CD4-positive, CD25-positive, alpha-beta regulatory T cell (primary cell): ENCODE measurements at places on chromosomes 2 and 18.

DNA sequence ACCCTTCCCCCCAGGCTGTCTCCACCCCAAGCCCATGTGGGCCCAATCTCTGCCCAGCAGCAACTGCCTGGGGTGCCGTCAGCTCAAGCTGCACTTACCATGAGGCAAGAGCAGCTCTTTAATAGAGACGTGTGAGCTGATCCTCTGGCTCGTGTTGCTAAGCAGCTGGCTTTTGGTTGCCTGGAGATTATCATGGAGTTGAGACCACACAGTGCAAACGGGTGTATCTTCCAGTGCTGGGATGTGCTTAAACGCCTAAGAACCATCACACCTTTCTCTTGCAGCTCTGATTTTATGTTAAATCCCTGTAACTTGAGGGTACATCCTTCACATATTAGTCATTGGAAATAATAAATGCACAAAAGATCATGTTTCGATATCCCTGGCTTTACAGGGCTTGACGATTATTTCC, 271.1 kb downstream of the PRKCE start:
- no peak for DNase-seq

DNA sequence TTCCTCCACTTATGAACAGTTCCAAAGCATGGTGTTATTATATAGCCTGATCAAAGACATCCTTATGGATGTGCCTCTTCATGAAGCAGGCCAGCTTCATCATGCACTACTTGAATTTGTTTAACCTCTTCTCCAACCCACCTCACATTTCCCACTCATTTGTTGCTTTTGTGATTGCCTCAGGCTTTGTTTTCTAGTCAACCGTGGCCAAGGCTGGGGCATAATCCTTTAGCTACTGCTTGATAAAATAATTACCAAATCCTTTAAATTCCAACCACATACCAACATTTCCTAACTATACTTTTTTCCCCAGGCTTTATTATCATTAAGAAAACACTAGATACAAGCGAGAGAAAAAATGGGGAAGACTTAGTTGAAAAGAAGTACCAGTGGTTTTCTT, 39.6 kb upstream of the SCN1A start:
- DNase-seq: no peak

- peak; percentile 92 for DNase-seq
These were observed 31.8 kb downstream of the ARHGAP25 start for GRCh38 chr2:68766376-68766845.

GRCh38 chr2:72140621-72140960, 7.1 kb downstream of the CYP26B1 start:
- no peak for DNase-seq

GRCh38 chr2:211077216-211077767, 520.9 kb downstream of the CPS1 start:
- no peak for DNase-seq
